ENCODE measurements at places on chromosomes 4 and X.

- no peak for DNase-seq
Measured at GRCh38 chrX:2678583-2678982, 12.5 kb upstream of the CD99 start.

GRCh38 chrX:138748480-138748879, 37.0 kb upstream of the FGF13 start:
- no peak for DNase-seq

DNA sequence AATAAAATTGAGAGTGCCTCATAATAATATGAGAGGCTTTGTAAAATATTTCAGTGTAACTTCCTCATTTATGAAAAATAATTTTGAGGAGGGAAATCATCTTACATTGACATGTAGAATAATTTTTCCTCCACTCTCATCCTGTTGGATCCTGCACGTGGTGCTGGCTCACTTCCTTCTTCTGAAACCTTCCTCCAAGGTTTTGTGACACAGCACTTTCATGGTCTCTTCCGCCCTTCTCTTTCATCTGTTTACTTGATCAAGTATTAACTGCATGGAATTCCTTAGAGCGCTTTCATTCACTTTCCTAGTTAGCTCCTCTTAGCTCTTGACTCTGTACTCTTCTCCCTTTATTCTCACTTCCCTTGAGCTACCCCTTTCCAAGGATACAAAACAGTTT, 246.5 kb downstream of the RAPGEF2 start:
- no peak for DNase-seq

DNA sequence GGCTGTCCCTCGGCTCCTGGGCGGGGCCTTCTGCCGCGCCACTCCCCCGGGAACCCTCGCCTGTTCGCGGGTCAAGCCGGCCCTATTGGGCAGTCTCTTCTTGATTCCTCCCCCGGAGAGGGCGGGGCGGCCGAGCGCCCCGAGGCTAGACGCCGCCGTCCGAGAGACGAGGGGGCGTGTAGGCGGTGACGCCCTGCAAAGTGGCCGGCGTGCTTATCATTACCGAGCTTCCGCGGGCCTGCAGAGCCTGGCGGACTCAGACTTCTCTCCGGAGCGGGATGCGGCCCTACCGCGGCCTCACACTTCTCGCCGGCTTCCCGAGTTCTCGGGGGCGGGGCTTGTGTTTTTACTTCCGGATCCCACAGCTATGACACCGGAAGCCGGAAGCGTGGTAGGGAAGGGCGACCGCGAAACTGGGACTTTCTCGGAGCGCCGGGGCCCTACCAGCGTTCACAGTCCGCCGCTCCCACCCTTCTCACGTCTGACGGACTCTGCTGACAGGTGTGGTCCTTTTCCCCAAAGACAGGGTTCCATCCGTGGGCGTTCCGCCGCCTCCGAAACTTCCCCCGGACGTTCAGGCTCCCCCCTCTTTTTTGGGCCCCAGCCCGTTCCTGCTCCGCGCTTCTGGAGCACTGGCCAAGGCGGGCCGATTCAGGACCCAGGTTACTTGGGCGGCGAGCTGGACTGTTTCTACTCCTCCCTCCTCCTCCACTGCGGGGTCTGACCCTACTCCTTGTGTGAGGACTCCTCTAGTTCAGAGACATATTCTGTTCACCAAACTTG, at the start of gene IKBKG:
Gene IKBKG (plus strand): TSS at position 376 of the 783 bp plus-strand sequence. CDS start 4,383 bp downstream, outside the sequence.
- peak; percentile 89 for DNase-seq

GRCh38 chr4:8175686-8176085, 17.1 kb upstream of the ABLIM2 start:
- no peak for DNase-seq

DNA sequence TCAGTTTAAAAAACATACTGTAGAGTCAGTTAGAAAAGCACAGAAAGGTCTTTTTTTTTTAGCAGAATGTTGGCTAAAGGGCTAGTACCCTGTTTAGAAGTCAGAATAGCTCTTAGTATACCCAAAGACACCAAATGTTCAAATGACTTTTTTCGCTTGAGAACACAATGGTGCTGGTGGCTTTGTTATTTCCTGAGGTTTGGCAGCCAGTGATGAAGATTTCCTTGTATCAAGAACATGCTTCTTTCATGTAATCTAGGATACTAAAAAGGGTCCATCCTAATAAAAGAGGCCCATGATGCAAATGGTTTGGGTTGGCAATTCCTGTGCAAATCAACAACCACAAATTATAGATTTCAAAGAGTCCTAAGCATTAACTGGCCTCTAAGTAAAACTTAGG, 21.1 kb upstream of the CD40LG start:
- no peak for DNase-seq

GRCh38 chr4:88077911-88078524, 70.6 kb downstream of the PKD2 start:
- DNase-seq = no peak

DNA sequence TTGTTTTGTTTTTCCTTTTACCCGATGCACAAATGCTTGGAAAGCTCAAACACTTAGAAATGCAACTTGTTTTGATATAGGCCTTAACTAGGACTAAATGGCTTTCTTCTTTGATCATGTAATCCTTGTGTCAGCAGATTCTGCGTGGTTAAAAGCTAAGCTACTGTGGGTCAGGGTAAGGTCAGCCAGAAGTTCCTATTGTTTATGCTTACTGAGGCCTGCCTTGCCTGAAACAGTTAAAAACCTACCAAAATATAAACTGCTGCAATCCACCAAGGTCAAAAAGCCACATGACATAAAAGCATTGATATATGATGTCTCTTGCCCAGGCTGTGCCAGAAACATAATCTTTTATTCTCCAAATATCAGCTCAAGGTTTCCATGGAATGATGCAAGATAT, 223.4 kb downstream of the FAM47B start:
- no peak for DNase-seq

DNA sequence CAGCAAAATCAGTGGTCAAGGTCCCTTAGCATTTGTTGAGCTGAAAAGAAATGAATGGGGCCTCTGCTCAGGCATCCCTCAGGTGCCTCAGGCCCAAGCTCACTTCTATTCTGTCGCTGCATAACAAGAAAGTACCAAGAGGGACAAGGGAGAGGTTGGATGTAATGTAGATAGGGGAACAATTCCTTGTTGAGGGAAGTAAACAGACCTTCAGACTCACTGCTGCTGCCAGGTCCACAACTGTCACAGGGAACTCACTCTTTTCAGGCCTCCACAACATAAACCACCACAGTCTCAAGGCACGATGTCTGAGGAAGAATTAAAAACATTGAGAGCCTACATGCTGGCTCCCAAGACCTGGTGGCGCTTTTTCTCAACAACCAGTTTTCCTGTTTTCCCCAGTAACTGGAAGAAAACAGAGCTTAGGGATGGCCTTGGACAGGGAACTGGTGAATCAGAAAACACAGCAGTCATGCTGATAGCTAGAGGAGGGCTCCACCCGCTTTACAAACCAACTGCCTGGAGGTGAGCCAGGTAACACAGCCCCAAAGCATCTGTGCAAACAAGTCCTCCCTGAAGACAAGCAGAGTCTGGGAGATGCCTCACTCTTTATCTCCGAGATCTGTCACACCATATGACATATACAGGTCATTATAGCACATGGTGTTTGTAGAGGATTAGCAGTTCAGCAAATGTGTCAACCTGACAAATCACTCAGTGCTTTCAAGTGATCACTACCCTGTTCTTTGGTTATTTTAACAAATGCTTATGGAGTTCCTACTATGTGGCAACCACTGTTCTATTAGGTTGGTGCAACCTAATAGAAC, 14.3 kb upstream of the AWAT1 start:
- no peak for DNase-seq

- no peak for DNase-seq
Measured at GRCh38 chrX:71666240-71667223, 814 bp upstream of the LOC101059915 start.

GRCh38 chr4:57763070-57763469, 652.9 kb upstream of the IGFBP7 start:
- DNase-seq = no peak

DNA sequence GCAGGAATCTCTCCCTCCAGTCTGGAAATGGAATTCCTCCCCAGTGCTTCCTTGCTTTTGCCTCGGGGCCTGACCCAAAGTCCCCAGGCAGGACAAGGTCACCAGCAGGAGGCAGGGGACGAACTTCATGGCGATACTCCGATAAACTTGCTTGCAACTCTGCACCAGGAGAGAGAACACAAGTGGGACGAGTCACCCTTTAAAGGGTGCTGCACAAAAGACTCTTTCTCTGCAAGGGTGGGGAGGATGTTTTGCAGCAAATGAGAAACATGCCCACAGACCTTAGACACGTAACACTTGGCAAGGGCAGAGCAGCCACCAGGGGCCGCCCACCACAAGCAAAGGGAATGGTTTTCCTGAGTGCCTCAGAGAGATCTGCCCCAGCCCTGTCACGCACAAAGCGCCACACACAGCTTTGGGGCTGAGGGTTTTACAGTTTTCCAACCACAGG, at the start of gene FGFBP2:
Gene FGFBP2 (minus strand): TSS at position 175 of the 451 bp plus-strand sequence. CDS start 46 bp downstream, at position 129.
- DNase-seq = no peak

DNA sequence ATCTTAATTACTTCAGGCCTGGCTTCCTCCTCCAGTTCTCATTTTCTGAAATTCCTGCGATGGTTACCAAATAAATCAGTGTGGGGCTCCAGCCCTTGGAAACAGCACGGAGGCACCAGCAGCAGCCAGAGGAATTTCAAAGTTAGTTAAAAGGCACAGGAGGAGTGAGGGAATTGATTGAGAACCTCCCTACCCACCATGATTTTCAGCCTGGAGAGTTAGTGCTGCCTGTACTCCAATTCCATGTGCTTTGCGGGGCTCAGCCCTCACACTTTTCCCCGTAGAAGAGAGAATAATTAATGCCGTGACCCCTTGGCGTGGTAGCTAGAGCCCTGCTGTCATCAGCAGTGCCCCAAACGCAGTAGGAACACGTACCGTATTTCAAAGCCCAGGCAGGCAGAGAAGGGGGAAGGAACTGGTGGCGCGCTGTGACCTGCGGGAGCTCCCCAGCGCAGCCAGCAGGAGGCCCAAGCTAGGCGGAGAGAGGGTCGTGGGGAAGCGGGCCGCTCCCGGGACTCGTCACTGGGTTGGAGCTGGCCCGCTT, 84.0 kb upstream of the IGFBP7 start:
- no peak for DNase-seq

DNA sequence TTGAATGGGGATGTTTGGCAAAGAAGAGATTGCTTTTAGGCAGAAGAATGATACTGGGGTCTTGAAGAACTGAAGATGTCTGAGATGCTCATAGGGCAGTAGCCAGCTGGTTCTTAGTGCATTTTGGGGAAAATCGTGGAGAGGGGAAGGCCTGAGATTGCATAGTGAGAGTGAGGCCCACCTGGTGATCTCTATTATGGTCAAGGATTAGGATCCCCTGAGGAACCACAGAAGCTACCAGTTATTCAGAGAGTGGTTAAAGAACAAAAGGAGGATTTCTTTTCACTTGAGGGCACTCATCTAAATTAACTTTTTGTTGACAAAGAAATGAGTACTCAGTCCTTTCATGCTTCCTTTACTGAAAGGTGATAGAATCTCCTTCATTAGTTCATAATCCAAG, 271.3 kb upstream of the HAND2 start:
- DNase-seq = no peak

- no peak for DNase-seq
Measured at GRCh38 chrX:152343306-152343705, 107.8 kb downstream of the GABRA3 start.

DNA sequence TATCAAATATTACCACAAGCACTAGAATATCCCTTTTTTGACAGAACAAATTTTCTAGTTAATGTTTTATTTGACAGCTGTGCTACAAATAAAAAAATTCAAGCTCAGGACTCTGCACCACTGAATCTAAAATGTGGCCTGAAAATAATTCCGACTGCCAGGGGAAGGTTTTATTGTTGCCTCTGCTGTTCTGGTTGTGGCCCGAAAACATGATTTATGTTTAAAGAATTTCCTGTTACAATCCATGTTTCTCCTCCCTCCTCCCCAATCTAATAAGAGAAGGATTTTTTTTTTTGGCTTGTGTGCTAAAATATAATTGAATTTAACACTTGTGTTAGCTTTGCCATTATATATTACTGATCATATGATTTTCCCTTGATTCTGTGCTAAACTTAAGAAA, 227.8 kb downstream of the DCLK2 start:
- no peak for DNase-seq

DNA sequence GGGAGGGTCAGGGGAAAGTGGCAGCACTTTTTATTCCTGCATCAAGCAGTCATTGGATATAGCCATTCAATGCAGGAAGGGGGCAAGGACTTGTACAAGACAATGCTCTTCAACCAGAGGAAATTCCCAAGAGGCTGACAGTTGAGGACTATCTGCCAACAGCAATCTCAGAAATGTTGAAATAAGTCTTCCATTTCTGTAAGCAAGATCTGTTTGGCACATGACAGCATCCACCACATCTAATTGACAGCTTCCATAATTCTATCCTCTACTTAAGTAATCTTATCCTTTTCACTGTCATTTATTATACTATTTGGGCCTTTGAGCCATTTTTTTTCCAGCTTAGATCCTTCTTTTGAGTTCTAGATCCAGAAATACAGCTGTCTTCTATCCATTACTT, 110.7 kb downstream of the CFAP299 start:
- no peak for DNase-seq

- DNase-seq = no peak
Measured at GRCh38 chr4:98430708-98431403, 169.7 kb downstream of the RAP1GDS1 start.

DNA sequence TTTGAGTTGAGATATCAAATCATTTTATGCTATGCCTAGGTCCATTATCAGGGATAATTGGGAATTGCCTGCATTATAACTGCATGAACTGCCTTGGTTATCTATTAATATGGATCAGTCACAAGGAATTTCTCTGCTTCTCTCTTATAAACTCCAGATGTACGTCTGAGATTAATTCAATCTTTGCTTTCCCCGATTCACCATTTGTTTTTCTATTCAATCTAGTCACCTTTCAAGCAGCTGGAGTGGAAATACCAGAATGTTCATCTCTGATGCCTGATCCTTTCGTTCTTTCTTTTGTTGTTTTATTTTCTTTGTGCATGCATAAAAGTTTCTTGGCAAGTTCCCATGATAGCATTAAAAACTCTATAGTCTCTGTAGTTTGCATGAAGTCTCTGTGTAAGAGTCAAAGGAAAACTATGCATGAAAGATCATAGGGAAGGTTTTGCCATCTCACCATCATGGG, 22.6 kb downstream of the SYNPO2 start:
- DNase-seq = no peak

- DNase-seq = no peak
Measured at GRCh38 chrX:21132686-21133393, 241.4 kb upstream of the CNKSR2 start.

DNA sequence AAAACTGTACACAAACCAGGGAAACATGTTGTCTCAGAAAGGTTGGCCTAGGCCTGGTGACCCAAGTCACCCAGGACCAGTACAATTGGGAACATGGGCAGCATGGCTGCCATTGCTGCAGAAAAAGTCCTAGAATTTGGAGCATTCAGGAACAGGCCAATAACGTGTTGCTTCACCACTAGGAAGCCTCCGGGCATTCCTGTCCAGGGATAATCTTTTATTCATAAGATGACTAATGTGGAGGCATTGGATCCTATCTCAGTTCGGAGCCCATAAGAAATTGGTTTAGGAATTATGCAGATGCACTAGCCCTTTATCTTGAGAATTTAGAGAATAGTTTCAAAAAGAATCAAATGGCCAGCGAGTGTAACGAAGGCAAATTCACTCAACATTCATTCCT, 242.8 kb upstream of the NDST4 start:
- DNase-seq = no peak

Measured in occipital lobe (tissue), 3 donors.